ENCODE measurements at places on chromosomes 5 and 9. TPM values are rescaled to one million over a fixed set of nuclear protein-coding genes. Genes with fewer than 3 reads are reported as not detected.

- DNase-seq = no peak
Observed at GRCh38 chr5:3833566-3833965, 237.9 kb downstream of the IRX1 start.

- no peak for DNase-seq
Observed at GRCh38 chr9:136020671-136021070, 59.5 kb upstream of the UBAC1 start.

GRCh38 chr9:3674561-3674960 is 148.8 kb upstream of the RFX3 start:
- no peak for DNase-seq

- no peak for DNase-seq
Observed at GRCh38 chr9:26789959-26790358, 102.6 kb downstream of the CAAP1 start.

DNA sequence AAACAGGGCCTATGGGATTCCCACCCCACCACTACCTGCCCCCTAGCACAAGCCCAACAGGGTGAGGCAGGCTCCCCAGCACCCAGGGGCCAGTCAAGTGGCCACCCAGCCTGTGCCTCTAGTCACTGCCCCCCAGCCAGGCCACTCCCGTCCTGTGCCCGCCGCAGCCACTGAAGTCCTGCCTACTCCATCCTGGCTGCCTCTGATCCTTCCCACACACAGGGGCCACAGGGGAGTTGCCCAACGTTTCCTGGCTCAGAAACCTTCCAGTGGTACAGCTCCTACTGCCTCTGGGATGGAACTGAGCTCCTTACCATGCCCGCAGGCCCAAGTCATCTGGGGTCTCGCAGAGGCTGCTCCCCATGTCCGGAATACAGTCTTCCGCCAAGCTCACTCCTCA is 70.2 kb upstream of the STXBP1 start:
- no peak for DNase-seq

DNA sequence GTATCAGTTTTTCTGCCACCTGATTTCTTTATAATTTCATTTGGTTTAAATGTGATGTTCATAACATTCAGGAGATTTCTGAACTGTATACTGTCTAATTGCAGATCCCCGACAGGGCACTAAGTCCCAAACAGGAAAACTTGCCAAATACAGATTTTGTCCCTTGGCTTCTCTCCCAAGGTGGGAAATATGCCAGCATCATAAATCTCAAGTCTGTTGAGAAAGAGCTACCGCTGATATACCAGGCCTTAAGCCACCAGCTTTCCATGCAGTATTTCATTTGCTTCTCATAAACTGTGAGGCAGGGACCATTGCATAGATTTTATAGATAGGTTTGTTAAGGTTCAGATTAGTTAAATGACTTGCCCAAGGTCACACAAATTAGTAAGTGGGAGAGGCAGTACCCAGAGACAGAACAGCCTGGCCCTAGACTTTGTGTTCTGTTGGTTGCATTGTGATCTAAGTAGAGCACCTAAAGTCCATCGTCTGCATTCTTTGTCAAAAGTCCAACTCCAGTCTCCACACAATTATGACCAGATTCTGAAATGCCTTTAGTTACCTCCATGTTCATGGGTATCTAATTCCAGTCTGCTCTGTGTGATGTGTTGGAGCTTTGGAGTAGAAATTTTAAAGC is 16.2 kb downstream of the GPR21 start:
- DNase-seq = no peak

DNA sequence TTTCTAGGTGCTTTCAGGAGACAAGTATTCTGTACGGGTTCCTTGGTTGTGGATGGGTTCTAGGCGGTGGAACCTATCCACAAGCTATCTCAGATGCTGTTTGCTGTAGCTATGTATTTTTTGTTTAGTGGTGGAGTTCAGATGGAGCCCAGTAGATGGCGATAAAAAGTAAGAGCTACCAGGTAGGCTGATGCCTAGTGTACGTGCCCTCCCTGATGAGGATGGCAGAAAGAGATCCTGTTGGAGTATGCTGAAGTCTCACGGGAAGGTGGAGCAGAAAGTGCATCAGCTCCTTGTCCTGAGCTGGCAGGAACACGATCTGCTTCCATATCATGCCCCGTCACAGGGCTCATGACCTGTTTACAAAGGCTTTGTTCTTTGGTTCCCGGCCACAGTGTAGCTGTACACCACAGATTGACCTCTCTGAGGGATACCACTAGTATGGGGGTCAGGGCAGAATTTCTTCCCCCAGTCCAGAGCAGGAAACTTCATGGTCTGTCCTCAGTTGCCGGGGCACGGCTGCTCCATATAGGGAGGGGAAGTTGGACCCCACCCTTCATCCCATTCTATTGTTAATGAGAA is 12.6 kb upstream of the UGT3A2 start:
- no peak for DNase-seq

- DNase-seq = no peak
Observed at GRCh38 chr9:115106642-115107041, 11.3 kb downstream of the TNC start.

- no peak for DNase-seq
Observed at GRCh38 chr5:91123291-91123690, 259.8 kb downstream of the ARRDC3 start.

GRCh38 chr5:151646334-151646733 is 40.4 kb downstream of the SPARC start:
- DNase-seq = no peak

DNA sequence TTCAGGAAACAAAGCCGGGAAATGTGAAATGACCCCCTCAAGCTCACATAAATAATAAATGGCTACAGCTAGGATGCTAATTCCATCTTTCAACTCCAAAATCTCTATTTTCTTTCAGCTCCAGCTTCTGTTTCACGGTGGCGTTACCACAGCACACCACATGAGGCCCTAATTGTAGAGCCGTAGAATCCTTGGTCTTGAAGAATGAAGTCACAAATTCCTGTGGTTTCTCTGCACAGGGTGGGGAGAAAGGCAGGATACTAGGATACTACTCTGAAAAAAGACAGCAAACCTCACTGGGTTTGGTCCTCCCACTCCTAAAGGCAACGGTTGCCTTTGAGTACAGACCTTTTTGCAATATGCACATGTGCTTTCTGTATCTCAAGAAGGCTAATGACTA is 13.9 kb upstream of the RARS1 start:
- no peak for DNase-seq

The CDKN2A gene
- 6.7 TPM for total RNA-seq

The ADCY2 gene
- total RNA-seq = not detected

The FGD3 gene
- total RNA-seq = 61.9 TPM

The LRRC70 gene
- total RNA-seq = 0.84 TPM

The IL13 gene
- total RNA-seq = 0.27 TPM

The BARHL1 gene
- not detected for total RNA-seq

The PCA3 gene
- not detected for total RNA-seq
